ENCODE measurements at places on chromosomes 4 and X. TPM values are rescaled to one million over a fixed set of nuclear protein-coding genes. Genes with fewer than 3 reads are reported as not detected.

Gene BCOR
- 16.4 TPM for total RNA-seq

Gene TACC3
- 6.4 TPM for total RNA-seq

Gene PIR
- 12.0 TPM for total RNA-seq

Gene UTP14A
- total RNA-seq = 8.0 TPM

Gene VSIG4
- total RNA-seq = 42.1 TPM

Gene NXF2B
- total RNA-seq = not detected

Gene SPANXN5
- not detected for total RNA-seq

Gene FAM47E
- total RNA-seq = 2.4 TPM

Gene TMEM184C
- 25.9 TPM for total RNA-seq

Gene PRR32
- total RNA-seq = not detected

Gene HUWE1
- 119 TPM for total RNA-seq

Gene PPP4R3C
- not detected for total RNA-seq

Gene SRP72
- total RNA-seq = 40.2 TPM

Gene SULT1E1
- total RNA-seq = not detected

Gene SH3RF1
- 5.8 TPM for total RNA-seq

Gene COL4A5
- total RNA-seq = 7.3 TPM

Gene PPP2R2C
- total RNA-seq = 8.6 TPM

Gene FAT4
- 6.1 TPM for total RNA-seq

Gene TCEAL2
- not detected for total RNA-seq

Gene LUZP4
- total RNA-seq = not detected

Gene ASMT
- total RNA-seq = not detected

Gene NLGN4X
- total RNA-seq = 3.1 TPM

Gene HPSE
- 1.3 TPM for total RNA-seq

Gene VCX
- total RNA-seq = not detected

Gene MAGEA2B
- not detected for total RNA-seq

Gene GNRHR
- not detected for total RNA-seq

Gene CYTL1
- total RNA-seq = 0.42 TPM

Gene SLIT2
- 8.5 TPM for total RNA-seq

Gene WAS
- total RNA-seq = 2.6 TPM

Gene LNX1
- 9.1 TPM for total RNA-seq

Gene ODAM
- total RNA-seq = not detected

Gene GABRQ
- not detected for total RNA-seq

Gene SGMS2
- total RNA-seq = 23.1 TPM

Gene ZNF141
- total RNA-seq = 9.2 TPM

Gene SYTL5
- not detected for total RNA-seq

Gene CABS1
- total RNA-seq = not detected

Gene NEUROG2
- total RNA-seq = not detected

Gene ASB9
- 0.55 TPM for total RNA-seq

Gene MAGEB17
- total RNA-seq = not detected

Gene KIAA1210
- total RNA-seq = not detected

Gene NDUFC1
- total RNA-seq = 246 TPM

Gene HSFX1
- total RNA-seq = 2.7 TPM

Gene SOWAHB
- not detected for total RNA-seq

Gene BMPR1B
- 1.8 TPM for total RNA-seq

Gene GC
- total RNA-seq = not detected

Gene LRRC66
- total RNA-seq = 0.27 TPM

Gene ZNF718
- total RNA-seq = 6.3 TPM

Gene EXOC1L
- not detected for total RNA-seq

Gene PCYT1B
- 0.05 TPM for total RNA-seq

Gene VCX3B
- total RNA-seq = not detected

Gene ARMCX6
- 19.1 TPM for total RNA-seq

Gene OPRPN
- not detected for total RNA-seq

Gene IDUA
- 8.7 TPM for total RNA-seq

Gene ZMAT1
- 4.5 TPM for total RNA-seq

Gene TEX13C
- not detected for total RNA-seq

Gene DBET
- total RNA-seq = not detected

Gene COL4A6
- total RNA-seq = 9.1 TPM

Gene MAGEB1
- not detected for total RNA-seq
